Activated CD8-positive, alpha-beta memory T cell treated with anti-CD3 and anti-CD28 coated beads, Interleukin-2, amount 50 U/mL, for 4 hours (primary cell): ENCODE measurements at places on chromosomes 3 and 15.

DNA sequence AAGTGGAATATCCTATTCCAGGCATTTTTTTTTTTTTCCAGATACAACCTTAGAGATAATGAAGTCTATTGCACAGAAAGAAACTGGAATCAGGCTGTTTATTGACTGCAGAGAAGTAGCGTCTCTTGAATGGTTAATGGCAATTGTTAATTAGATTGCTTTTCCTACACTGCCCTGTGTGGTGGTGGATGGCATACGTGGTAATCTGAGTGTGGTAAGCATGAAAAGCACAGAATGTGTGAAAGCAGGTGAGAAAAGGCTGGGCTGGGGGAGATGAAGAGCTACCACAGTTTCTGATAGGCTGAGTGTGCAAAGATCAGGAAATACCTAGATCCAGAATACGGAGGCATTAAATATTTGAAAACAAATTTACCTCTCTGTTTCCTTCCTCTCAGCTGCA is 486.3 kb upstream of the TBL1XR1 start:
- DNase-seq: no peak

DNA sequence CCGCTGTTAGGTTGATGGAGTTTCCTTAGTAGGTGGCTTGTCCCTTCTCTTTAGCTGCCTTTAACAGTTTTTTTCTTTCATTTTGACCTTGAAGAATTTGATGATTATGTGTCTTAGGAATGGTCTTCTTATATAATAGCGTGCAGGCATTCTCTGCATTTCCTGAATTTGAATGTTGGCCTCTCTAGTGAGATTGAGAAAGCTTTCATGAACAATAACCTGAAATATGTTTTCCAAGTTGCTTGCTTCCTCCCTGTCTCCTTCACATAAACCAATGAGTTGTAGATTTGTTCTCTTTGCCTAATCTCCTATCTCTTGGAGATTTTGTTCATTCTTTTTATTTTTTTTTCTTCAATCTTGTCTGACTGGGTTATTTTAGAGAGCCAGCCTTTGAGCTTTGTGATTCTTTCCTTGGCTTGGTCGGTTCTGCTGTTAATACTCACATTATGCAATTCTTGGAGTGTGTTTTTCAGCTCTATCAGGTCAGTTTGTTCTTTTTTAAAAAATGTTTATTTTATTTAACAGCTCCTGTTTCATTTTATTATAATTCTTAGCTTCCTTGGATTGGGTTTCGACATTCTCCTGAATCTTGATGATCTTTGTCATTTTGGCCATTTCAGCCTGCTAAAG is 627.9 kb downstream of the SI start:
- no peak for DNase-seq

DNA sequence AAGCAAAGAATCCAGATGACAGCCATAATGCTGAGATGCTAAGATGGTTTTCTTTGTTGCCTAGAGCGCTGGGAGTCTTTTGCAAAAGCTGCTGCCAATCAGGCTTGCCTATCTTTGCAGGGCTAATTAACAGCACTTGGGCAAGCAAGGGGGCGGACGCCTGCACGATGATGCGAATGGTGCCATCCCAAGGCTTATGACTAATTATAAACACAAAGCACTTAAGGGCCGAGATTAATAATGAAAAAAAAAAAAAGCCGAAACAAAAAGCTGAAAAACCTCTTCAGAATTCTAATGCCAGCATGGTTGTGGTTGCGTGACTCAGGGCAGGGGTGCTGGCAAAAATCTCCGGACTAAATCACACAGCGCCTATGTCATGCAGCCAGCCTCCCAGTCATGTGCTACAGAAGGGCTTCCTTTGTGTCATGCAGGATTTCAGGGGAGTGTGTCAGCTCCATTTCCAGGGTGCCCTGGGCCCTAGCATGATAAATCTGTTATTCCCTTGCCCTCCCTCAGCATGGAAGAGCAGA is 185.0 kb upstream of the ANKRD28 start:
- no peak for DNase-seq

GRCh38 chr3:107837895-107838612 is 252.8 kb downstream of the CD47 start:
- no peak for DNase-seq

DNA sequence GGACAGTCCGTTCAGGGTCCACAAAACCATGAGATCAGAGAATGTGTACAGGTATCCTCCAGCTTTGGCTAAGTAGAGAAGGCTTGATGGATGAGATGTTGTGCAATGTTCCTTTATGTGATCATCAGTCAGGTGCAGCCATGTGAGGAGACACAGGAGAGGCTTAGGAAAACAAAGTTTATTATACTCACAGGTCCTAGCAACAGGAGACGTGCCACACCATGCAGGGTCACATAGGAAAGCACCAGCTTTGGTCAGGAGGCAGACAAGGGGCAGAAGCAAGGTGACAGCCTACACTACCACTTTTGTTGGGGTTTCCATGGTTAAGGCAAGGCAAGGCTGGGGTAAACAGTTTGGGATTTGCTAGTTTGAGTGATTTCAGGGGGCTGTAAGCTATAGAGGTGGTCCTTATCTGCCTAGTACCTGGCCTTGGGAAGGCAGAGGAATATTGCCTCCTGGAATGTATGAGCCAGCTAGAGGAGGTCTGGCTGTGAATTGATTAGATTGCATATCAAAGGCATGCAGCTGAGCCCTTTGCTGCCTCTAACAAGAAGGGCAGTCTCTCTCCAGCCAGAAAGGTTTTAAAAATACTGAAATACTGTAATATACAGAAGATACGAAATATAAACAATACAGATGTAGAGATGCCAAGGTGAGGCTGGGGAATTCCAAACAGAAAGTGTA is 248.6 kb downstream of the RYR3 start:
- DNase-seq: no peak

DNA sequence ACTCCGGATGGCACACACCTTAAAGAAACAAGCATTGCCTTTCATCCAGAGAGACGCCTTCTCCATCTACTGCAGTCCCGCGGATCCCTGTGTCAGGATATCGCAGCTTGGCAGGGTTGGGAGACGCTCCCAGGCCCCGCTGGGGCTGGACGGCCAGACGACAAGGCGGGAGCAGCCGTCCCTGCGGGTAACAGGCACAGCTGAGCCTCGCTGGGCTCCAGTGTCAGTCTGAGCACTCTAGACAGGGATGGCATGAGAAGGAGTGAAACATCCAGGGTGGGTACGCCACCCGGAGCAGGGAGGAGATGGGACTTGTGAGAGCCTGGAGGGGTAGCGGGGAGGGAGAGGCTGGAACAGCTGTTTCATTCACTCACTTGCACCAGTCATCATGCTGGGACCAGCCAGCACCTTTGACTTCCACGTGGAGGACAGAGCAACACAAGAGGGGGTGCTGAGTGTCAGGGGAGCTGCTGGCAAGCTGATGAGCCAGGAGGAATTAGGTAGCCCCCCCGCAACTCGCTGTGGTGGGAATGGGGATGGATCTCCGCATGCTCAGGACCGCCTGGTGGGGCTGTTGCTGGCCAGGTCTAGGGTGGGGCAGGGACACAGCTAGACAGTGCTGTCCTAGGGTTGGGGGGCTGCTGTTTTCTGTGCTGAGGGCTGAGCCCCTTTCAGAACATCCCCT is 31.6 kb upstream of the SNRPA1 start:
- no peak for DNase-seq

DNA sequence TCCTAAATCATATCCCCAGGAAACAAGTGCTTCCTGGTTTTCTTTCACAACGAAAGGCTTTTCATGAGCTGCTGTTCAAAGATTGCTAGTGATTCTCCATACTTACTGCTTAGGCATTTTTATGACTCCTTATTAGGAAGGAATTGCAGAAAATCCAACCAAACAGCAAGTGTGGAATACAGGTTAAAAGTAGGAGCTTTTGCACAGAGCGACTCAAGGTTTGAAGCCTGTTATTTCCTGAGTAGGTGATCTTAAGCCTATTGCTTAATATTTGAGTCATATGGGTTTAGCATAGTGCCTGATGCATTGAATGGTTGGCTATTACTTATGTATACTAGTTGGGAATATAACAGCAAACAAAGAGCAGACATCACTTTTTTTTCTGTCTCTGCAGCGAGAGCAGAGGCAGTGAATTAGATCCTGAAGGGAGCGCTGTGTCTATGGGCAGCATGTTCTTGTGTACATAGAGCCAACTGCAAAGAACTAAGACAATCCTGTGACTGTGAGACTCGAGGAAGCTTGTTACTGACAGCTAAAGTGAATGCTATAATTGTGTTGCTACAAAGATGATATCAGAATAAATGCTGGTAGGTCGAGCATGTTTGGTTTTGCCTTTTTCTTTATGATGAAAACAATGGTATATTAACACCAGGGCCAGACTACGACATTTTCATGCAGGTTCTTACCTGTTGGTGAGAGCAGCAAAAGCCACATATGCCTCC is 6.3 kb downstream of the TM4SF1 start:
- DNase-seq: no peak

GRCh38 chr15:46260937-46261336 is 626.1 kb downstream of the SQOR start:
- no peak for DNase-seq

DNA sequence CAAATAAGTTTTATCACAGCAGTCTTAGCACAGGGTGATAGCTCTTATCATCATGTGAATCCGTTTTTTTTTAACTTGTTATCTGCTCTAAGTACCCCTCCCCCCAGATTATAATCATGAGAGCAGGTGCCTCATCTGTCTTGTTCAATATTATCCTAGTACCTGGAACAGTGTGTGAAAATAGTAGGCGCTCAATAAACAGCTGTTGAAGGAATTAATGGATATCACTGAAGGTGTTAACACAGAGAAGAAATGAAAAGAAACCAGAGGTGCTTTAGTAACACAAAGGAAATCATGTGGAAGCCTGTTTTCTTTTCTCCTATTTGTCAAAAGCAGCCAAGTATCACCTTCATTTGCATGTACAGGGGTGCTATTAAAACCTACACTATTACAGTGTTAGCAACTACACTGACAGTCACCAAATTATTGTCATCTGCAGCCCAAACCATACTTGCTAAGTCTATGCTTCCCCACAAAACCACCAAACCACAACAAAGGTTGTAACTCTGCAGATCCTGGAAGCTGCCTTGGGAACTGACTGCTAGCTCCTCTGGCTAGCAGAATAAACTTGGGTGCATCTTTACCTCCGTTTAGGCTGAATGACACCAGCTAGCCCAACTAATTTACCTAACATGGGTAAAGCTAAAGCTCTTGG is 2.9 kb downstream of the XPC start:
- peak; percentile 24 for DNase-seq

GRCh38 chr15:87129916-87130315 is 1050.2 kb downstream of the AGBL1 start:
- DNase-seq: no peak

DNA sequence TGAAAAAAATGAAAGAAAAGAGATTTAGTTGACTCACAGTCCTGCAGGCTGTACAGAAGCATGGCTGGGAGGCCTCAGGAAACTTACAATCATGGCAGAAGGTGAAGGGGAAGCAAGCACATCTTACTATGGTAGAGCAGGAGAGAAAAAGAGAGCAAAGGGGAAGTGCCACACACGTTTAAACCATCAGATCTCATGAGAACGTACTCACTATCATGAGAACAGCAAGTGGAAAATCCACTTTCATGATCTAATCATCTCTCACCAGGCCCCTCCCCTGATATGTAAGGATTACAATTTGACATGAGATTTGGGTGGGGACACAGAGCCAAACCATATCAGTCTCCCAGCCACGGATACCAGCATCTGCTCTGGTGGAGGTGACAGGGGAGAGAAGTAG is 50.8 kb upstream of the CPOX start:
- no peak for DNase-seq

DNA sequence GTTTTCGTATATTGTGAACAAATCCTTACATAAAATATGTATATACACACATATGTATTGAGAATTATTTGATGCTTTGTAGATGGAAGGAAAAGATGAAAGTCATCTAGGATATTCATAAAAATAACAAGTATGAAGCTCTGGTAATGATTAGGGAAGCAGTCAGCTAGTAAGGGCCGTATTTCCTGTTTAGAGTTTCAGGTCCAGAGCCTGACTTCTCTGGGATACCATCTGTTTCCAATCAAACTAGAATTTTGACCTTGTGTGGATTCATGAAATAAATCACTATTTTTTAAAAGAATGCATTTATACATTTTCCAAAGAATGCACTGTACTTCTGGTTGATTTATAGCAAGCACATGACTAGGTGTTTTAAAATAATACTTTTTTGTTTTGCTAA is 156.1 kb upstream of the CGNL1 start:
- DNase-seq: no peak

DNA sequence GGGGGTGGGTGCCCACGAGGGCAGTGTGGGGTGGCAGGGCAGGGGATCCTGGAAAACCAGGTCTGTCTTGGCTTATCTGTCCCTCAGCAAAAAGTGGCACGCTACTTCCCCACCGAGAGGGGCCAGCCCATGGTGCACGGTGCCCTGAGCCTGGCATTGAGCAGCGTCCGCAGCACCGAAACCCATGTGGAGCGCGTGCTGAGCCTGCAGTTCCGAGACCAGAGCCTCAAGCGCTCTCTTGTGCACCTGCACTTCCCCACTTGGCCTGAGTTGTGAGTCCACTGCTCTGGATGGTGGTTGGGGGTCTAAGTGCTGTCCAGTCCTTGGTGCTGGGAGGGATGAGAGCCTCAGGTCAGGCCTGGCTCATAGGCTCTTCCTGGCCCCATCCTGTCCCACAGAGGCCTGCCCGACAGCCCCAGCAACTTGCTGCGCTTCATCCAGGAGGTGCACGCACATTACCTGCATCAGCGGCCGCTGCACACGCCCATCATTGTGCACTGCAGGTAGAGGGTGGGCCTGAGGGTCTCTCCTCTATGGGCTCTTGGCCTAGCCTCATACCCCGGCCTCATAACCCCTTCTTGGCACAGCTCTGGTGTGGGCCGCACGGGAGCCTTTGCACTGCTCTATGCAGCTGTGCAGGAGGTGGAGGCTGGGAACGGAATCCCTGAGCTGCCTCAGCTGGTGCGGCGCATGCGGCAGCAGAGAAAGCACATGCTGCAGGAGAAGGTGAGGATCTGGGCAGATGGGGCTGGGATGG is 31.1 kb downstream of the PTPN23 start:
- DNase-seq: no peak

- no peak for DNase-seq
Observed at GRCh38 chr3:18189282-18190050, 235.7 kb downstream of the SATB1 start.

DNA sequence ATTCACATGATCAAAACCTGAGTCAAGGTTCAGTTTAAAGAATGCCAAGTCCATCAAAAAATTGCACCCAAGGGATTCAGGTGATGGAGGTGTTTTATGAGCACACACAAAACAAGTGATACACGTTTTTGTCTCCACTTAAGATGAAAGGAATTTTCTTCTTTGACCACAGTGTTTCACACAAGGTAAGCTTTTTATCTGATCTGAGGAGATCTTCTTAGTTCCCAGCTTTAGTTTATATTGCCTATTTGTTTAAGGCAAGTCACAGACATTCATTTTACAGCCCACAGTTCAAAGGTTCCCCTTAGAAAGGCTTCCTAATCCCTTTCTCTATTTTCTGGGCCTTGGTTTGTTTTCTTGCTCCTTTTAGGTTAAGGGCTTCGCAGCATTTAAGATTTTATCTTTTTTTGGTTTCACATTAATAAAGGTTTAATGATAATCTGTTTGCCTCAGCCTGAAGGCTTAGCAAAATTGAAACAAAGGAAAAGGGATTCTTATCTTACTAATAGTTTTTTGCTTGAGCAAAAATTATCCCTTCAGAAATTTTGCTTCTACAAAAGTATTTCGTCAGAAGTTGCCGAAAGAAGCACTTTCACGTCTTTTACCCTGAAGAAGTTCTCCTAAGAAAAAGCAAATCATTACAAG is 420.5 kb upstream of the NAALADL2 start:
- no peak for DNase-seq
